ENCODE measurements at places on chromosomes 2 and 18.

GRCh38 chr2:158668001-158668765 lies 126.9 kb upstream of the DAPL1 start:
- DNase-seq: no peak

DNA sequence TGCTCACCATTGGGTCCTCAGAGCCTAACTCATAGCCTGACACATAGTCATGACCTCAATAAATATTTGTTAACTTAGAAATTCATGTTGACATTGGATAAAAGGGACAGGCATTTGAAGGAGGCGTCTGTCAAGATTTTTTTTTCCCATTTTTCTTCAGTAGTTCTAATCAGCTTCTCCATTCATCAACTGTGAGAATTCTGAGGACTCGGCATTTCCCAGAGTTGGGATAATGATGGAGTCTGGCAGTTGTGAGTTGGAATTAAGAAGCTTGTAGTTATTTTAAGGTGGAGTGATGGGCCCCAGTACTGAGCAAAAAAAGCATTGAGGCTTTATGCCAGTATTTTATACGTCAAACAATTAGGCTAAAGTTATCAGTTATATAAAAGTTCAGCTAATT lies 4.6 kb downstream of the SPATS2L start:
- no peak for DNase-seq

DNA sequence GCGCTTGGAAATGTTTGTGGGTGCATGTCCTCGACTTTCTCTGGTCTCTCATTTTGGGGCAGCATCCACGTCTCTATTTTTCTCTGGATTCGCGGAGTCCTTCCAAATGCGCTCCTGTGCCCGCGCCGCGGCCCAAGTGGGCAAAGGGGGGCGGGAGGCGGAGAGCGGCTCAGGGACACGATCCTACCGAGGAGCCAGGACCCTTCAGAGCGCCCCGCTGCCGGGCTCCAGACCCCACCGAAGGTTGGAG lies 990 bp downstream of the EPAS1 start:
- DNase-seq: no peak

DNA sequence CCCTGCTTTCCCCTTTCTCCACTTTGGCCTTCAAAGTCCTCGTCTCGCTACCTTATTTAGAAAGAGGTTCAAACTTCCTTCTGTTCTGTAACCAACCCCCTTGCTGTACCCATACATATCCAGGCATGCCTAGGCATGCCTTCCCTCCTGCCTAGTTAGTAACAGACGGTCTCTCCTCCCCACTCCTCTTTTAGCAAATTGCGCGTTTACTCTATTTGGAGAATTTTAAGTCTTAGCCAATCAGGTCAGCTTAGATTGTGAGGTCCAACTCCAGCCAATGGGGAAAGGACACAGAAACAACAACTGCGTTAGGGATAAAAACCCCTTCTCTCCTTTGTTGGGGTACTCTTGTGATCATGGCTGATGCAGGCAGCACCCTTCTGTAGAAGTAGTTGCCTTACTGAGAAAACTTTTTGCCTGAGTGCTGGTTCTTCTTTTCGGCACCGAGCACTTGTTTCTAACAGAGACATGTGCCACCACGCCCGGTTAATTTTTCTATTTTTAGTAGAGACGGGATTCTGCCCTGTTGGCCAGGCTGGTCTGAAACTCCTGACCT lies 85.9 kb upstream of the FOXI3 start:
- DNase-seq: no peak

DNA sequence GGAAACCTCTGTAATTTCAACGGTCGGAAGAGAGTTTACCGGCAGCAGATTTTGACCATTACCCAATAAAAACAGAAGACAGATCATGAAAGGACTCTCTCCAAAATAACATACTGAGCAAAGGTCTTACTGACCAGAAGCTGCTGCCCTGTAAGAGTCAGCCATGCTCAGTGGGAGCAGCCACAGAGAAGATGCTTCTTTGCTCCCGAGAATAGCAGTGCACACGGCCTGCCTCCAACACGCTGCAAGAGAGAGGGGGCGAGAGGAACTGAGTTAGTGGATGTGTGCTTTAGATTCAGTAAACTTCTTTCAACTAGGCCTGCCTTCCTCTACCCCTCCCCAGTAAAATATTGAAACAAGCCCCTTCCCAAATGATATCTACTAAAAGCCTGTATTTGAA lies 103.7 kb downstream of the NCK2 start:
- DNase-seq: no peak

DNA sequence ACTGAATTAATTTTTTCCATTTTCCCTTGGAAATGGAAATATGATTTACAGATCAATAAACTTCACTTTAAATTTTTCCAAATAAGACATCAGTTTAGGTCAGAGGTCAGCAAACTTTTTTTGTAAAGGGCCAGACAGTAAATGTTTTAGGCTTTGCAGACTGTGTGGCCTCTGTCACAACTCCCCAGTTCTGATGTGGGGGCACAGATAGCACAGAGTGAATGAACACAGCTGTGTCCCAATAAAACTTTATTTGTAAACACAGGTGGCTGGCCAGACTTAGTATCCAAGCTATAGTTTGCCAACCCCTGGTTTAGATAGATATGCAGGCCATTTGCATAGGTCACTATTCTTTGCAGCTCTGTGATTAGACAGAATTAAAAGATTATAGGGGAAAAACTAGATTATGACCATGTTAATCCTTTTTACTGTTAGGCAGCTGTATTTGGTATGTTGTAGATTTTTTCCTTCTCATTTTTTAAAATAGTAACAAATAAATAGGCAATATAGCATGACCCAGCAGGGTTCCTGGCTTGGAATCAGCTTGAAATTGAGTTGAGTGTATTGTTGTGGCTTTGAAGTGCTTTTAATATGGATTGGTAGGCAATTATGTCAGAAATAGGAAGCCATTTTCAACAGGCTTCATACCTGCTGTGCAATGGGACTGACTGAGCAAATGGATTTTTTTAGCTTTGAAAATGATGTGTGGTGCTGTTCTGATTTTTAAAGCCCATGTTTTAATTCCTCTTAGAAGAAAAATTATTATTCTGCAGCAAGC lies 59.7 kb downstream of the WDSUB1 start:
- no peak for DNase-seq

GRCh38 chr2:3102922-3103569 lies 274.6 kb downstream of the EIPR1 start:
- no peak for DNase-seq

DNA sequence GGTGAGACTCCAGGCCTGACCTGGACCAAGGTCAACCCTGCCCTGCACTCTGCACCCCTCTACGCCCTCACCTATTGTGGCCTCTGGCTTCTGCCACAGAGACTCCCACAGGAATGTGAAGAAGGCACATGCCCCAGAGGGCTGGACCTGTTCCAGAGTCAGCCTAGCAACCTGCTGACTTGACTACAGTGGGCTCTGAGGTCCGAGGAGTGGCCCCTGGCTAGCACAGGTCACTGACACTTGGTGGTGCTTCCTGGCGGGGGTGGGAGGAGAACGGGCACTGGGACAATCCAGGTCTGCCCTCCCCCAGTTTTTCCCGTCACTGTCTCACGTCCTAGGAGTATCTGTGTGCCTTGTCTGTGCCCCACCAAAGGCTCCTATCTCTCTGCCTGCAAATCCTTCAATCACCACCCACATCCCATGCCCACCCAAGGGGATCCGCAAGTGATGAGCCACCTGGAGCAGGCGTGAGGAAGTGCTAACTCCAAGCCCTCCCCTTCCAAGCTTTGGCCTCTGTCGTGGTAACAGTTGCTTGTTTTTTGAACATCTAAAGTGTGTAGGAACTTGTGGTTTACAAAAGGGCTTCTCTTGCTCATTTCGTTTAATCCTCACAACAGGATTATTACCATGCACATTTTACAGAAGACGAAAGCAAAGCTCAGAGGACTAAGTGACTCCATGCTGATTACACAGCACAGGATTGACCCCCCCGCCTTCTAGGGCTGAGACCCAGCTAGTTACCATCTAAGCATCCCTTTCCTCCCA lies 86.2 kb downstream of the MCFD2 start:
- no peak for DNase-seq

DNA sequence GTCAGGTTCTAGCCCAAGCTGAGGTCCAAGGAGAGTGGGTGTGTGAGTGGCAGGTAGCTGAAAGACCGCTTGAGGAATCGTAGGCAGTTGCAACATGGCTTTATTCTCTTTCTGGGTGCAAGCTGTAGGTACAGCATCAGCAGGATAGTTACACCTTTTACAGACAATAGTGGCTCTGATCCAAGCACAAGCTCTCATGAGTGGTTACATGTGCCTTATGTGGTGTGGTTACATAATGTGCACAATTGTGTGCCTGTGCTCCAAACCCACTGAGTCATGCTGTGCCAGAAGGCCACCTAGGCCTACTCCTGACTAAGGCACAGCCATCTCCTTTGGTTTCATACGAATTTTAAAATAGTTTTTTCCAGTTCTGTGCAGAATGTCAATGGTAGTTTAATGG lies 227.6 kb downstream of the SATB2 start:
- no peak for DNase-seq

GRCh38 chr18:34767601-34768027 lies 57.5 kb downstream of the DTNA start:
- peak; percentile 87 for DNase-seq

- DNase-seq: no peak
Observed at GRCh38 chr2:238102865-238103264, 2.7 kb downstream of the ESPNL start.

GRCh38 chr18:10928772-10929373 lies 220.5 kb downstream of the PIEZO2 start:
- peak; percentile 48 for DNase-seq

Measured in HFFc6 (cell line).